Foreskin fibroblast (primary cell): ENCODE measurements at places on chromosomes 4 and X.

DNA sequence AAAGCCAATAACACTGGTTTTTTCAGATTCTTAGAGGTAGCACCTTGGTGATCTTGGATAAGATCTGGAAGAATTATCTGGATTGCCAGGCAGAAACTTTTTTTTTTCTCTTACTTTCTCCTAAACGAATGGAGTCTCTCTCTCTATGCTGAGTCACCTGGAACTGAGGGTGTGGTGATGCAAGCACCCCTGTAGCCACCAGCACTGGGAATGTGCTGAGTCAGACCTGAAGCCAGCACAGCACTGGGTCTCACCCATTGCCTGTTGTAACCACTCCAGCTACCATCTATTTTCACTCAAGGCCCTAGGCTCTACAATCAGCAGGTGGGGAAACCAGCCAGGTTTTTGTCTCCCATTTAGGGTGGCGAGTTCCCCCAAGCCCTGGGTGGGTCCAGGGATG is 923.8 kb downstream of the RAPGEF2 start:
- no peak for DNase-seq

DNA sequence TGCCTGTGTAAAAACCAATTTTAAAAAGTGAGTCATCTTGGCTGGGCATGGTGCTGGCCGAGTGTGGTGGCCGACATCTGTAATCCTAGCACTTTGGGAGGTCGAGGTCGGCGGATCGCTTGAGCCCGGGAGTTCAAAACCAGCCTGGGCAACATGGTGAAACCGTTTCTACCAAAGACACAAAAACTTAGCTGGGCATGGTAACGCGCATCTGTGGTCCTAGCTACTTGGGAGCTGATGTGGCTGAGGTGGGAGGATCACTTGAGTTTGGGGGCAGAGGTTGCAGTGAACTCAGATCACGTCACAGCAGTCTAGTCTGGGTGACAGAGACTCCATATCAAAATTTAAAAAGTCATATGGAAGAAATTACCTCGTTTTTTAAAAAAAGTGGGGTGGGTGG is 7.6 kb downstream of the RLIM start:
- DNase-seq = no peak

DNA sequence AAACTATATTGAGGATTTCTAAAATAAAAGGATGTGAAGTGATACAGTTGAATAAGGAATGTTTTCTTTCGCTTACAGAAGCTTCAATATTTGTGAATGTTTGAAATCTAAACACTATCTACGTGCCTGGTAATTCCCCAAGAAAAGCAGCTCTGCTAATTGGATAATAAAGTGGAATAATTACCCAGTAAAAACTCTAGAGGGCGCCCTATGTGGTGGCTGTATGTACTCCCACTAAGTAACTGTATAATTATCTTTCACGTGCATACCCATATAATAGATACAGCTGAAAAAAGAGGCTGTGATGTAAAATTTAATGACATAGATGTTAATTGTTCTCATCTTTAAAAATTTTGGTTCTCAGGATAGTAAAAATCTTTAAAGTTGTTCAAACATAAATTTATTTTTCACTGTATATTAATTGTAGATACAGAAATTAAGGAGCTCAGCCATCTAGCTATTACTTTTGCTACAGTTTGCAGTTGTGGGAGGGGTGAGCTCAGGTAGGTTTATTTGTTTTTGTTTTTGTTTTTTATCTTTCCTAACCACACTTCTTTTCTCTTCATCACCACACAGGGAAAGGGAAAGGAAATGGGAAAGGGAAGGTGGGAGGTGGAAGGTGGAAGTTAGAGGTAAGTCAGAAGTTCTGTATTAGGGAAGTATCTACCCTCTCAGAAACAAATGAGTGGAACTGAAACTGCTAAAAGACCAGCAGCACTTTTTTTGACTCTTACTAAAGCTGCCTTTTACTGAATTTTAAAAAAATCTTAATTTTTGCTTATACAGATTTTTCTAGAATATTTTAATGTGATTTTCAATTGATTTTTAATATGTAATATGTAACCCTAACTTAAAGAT is 151.7 kb upstream of the RPS6KA6 start:
- DNase-seq = no peak

DNA sequence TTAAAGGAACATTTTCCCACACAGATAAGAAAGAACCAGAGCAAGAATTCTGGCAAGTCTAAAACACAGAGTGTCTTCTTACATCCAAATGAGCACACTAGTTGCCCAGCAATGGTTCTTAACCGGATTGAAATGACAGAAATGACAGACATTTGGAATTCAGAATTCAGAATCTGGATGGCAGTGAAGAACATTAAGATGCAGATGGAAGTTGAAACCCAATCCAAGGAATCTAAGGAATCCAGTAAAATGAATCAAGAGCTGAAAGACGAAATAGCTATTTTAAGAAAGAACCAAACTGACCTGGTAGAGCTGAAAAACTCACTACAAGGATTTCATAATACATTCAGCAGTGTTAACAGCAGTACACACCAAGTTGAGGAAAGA is 21.5 kb downstream of the ANAPC10 start:
- no peak for DNase-seq

GRCh38 chr4:37082912-37083311 is 161.6 kb upstream of the NWD2 start:
- no peak for DNase-seq

DNA sequence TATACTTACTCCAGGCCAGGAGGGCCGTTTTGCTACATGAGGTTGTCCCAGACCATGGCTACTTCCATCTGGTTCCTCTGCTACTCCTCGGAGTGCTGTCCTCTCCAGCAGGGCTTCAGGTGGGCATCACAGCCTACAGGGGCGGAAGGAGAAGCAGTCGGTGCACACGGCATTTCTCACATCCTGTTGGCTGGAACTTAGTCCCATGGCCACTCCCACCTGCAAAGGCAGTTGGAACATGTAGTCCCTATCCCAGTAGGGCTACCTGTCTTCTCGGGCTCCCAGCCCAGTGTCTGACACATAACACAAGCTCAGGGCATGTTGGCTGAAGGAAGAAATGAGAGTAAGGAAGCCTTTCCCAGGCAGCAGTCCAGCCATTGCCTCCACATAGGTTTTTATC is 7.7 kb upstream of the STK32B start:
- no peak for DNase-seq

DNA sequence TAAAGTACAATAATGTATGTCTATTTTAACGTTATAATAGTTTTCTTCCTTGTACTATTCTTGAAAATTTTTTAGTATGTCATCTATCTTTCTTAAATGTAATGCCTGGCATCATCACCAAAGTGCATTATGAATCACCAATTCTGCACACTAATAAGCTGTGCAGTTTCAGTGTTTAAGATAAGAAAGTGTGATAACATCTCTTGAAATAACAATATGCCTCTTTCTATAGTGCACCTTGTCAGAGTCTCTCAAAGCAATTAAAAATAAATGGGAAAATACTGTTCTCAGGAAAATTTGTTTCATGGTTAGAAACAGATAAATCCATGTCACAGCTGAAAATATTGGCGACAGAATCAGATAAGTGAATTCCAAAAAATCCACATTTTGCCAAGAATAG is 457.4 kb upstream of the PCDH10 start:
- DNase-seq = no peak

- no peak for DNase-seq
These were observed 12.5 kb downstream of the GRXCR1 start for GRCh38 chr4:42904986-42905385.

- DNase-seq = peak; percentile 1
These were observed 99.8 kb downstream of the PTCHD1 start for GRCh38 chrX:23434356-23434884.

DNA sequence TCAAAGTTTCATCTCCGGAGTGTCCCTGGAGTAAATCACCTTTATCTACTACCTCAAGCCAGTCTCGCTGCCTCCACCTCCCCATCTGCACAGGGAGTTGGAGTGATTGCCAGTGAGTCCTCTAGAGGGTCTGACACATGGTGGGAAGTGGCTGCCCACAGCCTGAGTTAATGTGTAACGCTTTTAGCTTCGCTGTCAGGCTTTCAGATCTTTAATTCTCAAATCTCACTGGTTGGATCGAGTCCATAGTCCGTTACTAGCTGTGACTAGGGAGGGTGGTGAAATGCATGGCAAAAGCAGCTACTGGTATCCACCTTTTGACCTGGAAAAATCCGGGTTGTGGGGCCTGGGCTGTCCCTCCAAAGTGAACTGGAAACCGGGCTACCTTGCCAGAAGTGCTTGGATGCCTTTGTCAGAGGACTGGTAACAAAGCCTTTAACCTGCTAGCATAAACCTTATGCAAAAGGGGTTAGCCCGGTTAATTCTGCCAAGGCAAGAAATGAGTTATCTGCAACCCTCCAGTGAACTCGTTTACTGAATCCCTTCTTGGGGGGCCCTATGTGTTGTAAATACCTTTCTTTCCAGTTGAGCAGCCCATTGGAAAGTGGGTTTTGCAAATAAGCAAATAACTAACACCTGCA is 5.1 kb upstream of the WDR1 start:
- DNase-seq = no peak
